ENCODE measurements at places on chromosomes 2 and 18.

DNA sequence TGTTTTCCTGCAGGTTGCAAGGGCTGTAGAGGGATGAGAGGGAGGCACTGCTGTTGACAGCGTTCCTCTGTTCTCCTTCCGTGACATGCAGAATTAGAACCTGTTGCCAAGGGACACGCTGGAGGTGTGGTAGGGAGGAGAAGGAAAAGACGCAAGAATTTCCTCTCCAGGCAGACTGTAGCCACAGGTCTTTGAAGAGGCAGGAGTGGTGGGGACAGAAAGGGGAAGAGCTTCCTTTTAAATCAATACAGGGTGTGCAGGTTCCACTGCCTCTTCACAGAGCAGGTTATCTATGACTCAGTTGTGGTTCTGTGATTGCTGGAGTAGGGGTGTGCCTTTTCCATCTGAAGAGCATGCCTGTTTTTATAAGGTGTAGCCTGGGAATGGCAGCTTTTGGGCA lies 133.0 kb downstream of the WDSUB1 start:
- DNase-seq: no peak

DNA sequence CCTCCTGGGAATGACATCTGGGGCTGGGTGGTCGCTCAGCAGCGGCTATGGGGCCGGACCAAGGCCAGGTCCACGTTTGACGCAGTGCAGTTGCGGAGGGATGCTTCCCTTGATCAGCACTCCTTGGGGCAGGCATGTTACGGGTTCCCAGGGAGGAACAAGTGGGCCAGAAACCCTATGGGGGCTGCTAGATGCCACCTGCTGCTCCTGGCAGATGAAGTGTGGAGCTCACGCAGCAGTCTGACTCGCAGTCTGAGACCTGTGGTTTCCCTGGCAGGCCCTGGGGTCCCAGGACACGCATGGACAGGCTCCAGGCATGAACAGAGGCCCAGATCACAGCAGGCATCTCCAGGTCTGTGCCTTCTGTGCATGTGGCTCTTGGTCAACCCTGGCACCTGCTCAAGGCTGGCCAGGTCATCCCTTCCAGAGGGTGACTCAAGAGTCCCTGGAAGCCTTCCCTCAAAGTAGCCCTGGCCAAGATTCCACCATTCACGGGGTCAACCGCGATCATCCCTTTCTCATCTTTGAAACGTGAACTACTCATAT lies 20.0 kb downstream of the KCNF1 start:
- DNase-seq: no peak

DNA sequence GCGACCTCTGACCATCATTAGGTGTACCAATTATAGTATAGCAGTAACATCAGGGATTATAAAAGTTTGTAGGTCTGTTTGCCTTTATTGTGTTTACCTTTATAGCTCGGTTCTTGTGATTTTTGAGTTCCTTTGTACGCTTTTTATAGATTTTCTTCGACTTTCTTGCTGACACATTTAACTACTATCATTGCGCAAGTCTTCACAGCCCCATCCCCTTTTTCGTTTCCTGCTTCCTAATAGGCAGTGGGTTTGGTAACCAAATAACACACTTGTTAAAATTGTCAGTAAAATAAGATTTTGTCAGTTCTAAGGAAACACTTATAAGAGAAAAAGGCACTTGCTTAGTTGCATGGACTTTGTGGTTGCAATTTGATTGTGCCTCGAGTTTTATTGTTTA lies 541.5 kb downstream of the LRP1B start:
- no peak for DNase-seq

GRCh38 chr2:148981781-148982180 lies 56.7 kb upstream of the LYPD6B start:
- DNase-seq: no peak

DNA sequence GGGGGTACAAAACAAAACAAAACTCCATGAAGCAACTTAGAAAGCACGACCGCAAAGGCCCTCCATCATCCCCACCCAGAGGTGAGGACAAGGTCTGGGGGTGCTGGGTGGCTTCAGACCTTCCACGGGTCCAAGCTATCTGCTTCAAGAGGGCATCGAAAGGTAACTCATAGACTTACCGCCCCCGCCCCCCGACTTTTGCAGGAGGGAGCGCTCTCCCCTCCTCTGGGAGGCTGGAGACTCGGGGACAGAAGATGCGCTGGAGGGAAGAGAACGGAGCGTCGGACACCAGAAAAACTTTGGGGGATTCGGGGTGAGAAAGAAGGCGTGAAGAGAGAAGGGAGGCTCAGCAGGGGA lies 300 bp upstream of the STON1 start:
- no peak for DNase-seq

DNA sequence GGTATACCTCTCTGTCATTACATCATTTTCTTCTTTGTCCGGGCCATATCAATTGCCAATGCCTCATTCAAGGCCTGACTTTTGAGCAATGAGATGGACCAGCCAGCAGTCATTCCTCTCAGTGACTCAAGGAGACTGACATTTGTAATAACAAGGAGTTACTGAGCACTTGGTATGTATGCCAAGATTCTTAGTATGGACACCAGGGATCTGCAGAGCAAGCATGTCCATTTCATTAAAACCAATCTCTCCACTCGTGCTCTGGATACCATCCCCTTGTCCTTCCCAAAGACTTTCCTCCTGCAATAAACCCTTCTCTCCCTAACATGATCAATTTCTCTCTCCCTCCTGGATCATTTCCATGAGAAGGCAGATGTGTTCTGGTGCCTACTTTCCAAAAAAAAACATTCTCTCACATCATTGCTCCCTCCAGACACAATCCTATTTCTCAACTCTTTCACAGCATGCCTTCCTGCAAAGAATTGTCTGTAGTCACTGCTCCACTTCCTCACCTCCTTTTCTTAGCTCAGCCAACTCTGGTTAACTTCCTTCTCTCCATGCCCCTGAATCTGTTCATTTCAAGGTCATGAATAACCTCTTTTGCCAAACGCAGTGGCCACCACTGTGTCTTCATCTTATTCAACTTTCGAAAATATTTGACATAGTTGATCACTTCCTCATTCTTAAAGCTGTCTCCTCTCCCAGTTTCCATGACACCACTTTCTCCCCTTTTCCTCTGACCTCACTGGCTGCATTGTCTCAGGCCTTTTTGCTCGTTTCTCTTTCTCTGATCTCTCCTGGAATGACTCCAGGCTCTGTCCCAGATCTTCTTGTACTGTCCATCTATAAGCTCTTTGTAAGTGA lies 102.8 kb upstream of the CYP1B1 start:
- no peak for DNase-seq

- DNase-seq: no peak
These were observed 16.1 kb upstream of the XDH start for GRCh38 chr2:31430439-31431165.

DNA sequence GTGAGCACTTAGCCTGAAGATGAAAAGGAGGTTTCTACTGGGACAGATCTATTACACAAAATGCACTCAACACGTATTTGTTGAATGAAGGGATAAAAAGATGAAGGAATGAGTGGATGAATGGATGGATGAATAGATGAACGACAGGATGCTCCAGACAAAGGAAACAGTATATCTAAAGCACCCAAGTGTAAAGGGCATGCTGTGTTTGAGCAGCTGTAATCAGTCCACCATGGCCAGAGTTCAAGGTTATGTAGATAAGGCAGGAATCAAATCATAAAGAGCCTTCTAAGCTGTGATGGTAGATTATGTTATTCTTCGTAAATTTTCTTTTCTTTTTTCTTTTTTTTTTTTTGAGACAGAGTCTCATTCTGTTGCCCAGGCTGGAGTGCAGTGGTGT lies 213.8 kb upstream of the FBXO11 start:
- DNase-seq: no peak

DNA sequence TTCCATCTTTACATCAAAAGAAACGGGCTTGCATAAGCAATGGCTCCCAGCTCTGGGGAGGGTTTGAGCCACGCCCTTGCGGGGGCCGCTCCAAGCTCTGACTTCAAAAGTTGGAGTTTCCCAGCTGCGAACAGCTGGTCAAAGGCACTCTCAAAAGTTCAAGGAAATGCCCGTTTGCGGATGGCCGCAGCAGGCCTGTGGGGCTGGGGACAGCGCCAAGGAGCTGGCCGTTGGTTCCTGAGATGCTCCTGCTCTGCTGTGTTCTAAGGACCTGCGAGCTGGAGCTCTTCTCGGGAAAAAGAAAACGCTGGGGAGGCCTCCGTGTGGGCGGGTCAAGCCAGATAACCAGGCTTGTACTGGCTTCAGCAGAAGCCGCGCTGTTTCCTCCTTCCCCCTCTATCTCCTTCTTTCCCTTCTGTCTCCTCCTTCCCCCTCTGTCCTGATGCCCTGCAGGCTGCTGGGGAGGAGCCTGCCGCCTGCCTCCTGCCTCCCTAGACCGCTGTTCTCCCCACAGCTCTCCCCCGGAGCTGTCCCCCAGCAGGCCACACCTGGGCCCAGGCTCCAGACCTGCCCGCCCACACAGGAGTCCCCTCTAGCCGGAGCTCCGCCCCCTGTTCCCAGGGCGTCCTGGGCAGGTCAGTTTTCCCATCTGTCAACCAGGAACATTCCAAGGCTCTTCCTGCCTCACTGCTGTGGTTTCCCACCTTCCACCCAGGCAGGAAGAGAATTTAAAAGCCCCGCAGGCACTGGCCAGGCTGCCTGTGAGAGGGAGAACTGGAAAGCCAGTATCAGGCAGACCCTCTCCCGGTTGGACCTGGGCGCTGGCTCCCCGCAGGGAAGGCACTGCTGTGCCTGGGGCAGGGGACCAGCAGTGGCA lies 14.1 kb downstream of the KLF11 start:
- no peak for DNase-seq

DNA sequence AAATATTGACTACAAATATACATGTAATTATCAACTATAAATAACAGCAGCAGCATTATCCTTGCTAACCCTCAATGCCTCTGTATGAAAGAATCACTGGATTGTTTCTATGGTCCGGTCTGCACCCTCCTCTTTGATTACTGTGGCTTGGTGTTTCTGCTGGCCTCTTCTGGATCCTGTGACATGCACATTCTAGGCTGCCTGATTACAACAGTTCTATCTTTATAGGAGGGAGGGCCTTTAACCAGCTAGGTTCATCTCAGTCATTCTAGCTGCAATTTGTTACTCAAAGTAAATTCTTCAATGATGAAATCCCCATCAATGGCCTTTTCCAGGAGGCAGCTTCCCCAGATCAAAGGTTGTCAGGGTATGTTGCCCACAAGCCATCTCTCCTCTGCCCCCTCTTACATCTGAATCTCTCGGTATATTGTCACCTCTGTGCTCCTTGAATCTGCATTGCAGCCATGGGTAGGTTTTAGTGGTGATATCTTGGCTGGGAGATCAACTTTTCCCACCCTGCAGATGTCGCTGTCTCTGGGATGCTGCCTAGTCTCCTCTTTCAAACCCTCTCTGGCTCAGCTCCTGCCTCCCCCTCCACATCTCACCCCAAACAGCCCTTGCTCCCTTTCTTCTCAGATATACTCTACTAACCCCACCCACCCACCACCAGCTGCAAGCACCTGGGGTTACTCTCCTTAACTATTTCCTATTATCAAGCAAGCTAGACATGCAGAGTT lies 106.2 kb upstream of the BZW1 start:
- DNase-seq: no peak

- no peak for DNase-seq
These were observed 18.5 kb upstream of the YWHAQ start for GRCh38 chr2:9649261-9649660.

DNA sequence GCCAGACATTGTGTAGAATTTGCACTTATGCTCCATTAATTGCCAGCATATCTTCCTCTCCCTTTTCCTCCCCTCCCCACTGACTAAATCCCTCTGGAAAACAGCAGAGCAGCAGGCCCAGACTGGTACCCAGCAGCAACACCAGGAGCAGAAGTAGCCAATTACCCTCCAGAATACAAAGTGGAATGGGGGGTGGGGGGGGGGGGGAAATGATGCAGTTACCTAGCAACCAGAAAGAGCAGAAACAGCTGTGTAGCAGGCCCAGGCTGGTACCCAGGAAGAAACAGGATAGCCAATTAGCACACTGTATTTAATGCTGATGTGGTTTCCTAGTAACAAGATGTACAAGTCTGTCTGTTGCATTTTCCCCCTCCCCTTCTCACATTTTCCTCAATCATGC lies 52.3 kb downstream of the KLF7 start:
- no peak for DNase-seq

- no peak for DNase-seq
These were observed 72.2 kb downstream of the EMILIN2 start for GRCh38 chr18:2918761-2919550.
